ENCODE measurements at places on chromosomes 1 and 21.

- no peak for DNase-seq
These were observed 211.9 kb downstream of the NPHP4 start for GRCh38 chr1:5780324-5780716.

- DNase-seq, result no peak
These were observed 254.7 kb downstream of the LRRIQ3 start for GRCh38 chr1:73943270-73943669.

DNA sequence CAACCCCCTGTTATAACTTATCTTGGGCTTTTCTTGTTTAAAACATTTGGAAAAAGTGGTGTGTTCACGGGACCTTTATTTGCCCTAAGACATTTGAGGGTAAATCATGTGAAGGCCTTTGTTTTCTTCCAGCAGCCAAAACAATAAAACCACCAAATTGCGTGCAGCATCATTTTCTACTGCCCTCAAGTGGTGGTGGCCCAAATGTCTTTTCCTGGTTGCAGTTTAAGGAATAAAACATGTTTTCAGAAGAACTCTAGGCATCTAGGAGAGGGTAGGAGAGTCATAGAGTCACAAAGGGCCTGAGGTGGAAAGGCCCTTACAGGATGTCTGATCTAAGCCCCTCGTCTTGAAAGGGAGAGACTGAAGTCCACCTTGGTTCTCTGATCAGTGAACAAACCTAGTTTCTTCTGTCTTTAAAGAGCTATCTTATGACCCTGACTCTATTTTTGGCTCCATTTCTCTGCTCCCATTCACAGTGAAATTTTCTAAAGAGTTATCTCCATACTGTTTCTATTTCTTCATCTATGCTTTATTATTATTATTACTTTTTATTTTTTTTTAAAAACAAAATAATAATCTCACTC lies 16.0 kb upstream of the EPS15 start:
- DNase-seq, result no peak

GRCh38 chr21:22657781-22658180 lies 1659.6 kb downstream of the NCAM2 start:
- DNase-seq, result no peak

- DNase-seq, result no peak
These were observed 90.3 kb upstream of the NR5A2 start for GRCh38 chr1:199937161-199937560.

- no peak for DNase-seq
These were observed 29.8 kb upstream of the COL16A1 start for GRCh38 chr1:31733389-31734219.

DNA sequence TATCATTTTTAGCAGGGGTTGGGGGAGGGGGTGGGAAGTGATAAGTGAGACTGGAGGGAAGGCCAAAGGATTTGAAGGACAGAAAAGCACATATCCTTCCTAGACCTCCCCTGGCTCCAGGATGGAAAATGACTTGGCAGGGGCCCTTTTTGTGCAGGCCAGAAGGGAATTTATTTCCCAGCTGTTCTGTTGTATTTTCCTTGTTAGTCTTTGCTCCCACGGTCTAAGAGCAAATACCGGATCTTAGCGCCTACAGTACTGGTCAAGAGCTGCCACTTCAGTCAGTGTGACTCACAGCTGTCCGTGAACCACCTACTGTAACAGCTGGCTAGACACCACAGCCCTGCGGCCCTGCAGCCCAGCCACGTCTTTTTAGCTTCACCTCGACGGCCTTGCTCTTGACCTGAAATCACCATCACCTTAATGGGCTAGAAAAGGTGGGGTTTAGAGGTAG lies 51.0 kb upstream of the ERRFI1 start:
- no peak for DNase-seq

- DNase-seq, result no peak
These were observed 341.7 kb downstream of the DSCAM start for GRCh38 chr21:40505244-40505643.

GRCh38 chr1:172325531-172325930 lies 95.0 kb upstream of the C1orf105 start:
- DNase-seq, result no peak

DNA sequence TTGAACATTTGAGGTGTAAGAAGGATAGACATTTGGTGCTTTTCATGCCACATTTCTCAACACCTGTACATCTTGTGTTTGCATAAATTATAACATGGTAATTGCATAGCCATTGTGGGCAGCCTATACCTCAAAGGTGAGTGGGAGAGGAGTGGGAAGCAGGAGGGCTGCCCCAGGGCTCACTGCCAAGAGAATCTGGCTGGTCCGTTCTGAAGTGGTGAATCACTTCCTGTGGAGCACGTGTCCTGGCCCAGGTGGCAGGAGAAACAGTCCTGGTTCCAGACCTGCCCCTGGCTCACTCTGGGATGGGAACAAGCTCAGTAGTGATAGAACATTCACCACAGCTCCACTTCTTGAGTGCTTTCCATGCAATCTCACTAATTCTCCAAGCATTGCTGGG lies 11.6 kb upstream of the OLFML2B start:
- DNase-seq, result no peak

- DNase-seq, result no peak
These were observed 62.6 kb upstream of the RPL11 start for GRCh38 chr1:23628951-23629387.

- no peak for DNase-seq
These were observed 2.9 kb upstream of the PSMB2 start for GRCh38 chr1:35644204-35644603.

GRCh38 chr1:182107209-182107608 lies 45.7 kb upstream of the ZNF648 start:
- no peak for DNase-seq

GRCh38 chr1:174971466-174971865 lies 28.3 kb upstream of the CACYBP start:
- no peak for DNase-seq

DNA sequence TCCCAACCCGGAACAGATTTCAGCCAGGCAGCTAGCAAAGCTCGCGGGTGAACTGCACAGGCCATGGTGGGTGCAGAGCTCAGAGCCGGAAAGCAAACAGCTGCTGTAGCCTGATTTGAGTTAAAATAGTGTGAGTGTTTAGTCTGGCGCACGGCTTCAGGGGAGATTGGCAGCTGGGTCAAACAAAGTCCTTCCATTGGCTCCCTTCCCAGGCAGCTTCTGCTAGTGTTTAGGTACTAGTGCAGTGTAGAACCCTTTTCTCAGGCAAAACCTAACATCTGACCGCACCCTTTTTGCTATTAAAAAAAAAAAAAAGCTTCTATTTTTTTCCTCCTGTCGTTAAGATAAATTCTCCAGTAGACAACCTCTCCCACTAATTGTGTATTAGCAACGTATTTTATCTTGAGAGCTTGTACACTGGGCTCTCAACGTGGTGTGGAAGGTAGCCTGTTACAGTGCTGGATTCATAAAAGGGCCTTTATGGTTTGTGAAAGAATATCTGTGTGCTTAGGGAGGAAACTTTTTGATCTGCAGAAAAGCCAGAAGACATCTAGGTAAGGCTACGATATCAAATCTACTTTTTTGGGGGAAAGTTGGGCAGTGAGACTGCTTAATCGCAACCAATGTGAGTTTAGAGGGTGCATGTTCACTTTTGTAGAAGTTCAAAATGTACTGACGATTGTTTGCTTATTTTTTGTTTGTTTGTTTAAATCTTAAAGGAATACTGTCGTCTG lies 689.6 kb downstream of the USP25 start:
- DNase-seq, result no peak

DNA sequence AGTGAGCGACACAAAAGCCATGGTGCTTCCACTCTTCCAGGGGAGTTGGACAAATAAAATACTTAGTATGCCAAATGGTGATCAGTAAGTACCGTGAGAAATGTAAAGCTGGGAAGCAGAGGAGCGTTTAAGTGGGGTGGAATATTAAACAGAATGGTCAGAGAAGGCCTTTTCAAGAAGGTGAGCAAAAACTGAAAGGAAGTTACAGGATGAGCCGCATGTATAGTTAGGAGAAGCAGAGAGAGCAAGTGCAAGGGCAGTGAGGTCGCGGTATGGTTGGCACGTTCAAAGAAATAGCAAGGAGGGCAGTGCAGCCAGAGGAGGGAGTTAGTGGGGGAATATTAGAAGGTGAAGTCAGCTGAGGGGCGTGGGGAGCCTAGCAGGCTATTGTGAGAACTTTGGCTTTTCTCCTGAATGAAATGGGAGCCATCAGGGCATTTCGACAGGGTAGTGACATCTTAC lies 748 bp upstream of the ATP6V0B start:
- DNase-seq, result no peak

DNA sequence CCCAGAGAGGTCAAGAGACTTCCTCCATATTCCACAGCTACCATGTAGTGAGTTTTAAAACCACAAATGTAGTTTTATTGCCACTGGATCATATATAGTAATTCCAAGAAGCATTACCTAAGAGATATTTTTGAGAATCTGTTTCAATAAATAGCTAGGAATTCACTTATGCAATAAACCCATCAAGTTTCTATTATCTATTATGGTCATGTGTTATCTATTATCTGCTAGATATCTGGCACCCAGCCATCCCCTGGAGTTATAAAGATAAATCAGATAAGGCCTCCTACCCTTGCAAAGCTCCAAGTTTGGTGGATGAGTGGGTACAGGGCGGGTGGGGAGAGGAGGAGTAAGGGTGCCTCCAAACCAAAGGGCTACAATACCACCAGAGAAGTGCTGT lies 10.3 kb upstream of the VWA5B1 start:
- DNase-seq, result no peak

- DNase-seq, result no peak
These were observed 478.9 kb upstream of the CAMK1G start for GRCh38 chr1:209104646-209105045.

- no peak for DNase-seq
These were observed 133.0 kb upstream of the VAMP3 start for GRCh38 chr1:7638078-7638477.

Data from GM12892 (cell line).